ENCODE measurements at places on chromosomes 1 and 21.

DNA sequence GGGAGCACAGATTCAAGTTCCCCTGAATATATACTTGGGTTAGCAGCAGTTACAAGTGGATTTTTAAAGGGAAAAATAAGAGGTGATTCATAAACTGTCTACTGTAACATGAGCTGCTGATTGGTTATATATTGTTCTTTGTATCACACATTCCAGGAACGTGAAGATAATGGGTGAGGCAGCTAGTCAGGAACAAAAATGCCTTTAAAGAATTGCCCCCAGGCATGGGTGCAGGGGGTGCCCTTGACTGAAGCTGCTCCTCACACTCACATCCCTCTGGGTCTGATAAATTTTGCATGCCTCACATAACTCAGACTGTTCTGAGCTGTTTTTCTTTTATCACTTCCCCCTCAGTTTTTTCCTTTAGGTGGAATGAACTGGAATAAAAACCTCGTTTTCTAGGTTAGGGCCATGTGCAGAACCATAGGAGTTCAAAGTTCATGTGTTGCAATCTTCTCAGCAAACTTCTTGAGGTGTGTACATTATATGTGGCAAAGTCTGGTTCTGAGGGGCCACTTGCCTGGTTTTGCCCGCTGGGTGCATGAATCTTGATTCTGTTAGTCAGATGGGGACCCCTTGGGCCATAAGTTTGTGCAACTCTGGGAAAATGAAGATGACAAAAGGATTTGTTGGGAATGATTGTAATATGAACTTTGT lies 21.1 kb downstream of the TBX19 start:
- DNase-seq = no peak

DNA sequence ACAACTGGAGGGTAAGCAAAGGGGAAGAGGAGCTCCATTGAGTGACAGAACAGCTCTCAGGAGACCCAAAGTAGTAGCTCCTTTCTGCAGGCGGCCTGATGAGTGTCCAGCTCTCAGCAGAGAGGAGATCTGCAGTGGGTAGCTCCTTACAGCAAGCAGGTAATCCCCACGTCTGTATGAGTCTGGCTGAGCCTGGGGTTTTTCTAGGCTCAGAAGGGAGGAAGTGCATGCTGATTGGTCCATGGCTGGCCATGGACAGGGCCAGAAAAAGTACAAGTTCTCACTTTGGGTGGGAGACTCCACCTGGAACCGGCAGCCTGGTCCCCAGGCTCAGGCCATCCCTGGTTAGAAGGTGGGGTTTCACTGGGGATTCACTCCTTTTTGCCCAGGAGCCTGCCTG lies 50.9 kb upstream of the SCYL3 start:
- DNase-seq = no peak

DNA sequence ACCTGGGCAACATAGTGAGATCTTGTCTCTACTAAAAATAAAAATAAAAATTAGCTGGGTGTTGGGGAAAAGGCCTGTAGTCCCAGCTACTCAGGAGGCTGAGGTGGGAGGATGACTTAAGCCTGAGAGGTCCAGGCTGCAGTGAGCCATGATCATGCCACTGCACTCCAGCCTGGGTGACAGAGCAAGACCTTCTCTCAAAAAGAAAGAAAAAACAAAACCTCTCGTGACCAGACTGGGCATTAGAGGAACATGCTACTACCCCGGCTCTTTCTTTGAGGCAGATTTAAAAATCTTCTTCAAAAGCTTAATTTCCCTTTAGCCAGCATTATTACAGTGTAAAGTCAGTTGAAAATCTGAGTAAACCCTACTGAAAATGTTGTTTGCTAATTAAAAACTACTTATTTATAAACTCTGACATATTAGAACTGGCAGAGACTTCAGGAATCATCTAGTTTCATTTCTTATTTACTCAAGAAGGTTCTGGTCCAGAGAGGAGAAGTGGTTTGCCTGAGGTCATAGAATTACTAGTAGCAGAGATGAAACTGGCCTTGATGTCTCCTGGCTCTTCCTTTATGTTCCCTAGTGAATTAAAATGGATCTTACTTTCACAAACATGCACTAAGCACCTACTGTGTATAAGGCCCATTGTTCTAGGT lies 11.6 kb upstream of the ELAVL4 start:
- DNase-seq = no peak

DNA sequence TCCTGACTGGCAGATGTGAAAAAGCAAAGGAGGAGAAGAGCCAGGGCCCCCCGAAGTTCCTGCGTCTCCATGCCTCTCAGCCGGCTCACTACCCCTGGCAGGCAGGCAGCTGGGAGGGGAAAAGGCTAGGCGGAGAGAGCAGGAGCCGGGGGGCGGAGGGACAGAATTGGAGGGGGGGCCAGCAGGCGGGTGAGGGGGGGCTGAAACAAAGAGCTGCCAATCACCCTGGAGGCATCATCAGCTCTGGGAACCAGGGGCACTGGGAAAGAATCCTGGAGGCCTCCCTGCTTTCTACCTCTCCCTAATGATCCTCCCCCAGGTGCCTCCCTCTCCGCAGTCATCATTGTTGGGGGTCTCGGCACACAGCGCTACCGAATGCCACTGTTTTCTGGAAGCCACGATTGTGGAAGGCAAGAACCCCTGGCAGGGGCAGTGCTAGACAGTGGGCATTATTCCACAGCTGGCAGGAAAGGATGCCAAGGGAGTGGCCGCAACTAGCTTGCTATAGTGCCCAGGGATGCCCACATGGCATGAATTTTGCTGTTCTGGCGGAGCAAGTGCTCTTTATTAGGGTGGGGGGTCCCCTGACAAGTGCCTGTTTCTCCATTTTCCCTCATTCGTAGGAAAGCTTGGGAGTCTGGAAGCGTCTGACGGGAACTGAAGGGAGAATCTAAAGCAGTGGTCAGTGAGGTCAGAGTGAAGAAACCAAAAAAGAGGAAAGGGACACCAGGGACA lies at the start of gene THBS3:
THBS3 (minus strand) TSS at position 92 of the 735 bp plus-strand sequence; CDS start at position 71, 21 bp downstream.
- DNase-seq = no peak

DNA sequence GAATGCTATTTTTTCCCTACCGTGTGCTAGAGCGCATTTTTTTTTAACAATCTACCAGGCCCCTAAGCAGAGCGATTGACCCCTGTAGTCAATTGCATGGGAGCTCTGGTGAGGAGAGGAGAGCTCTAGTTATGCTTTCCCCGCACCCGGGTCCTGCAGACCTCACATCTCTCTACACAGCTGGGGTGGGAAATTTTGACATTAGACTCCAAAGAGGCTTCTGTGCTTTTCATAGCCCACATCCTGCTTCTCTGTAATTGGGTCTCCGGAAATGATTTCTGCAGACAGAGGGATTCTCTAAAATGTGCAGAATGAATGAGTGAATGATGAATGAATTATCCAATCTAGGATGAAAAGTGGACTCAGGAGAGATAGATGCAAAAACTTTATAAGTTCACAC lies 41.5 kb upstream of the DUSP10 start:
- no peak for DNase-seq

DNA sequence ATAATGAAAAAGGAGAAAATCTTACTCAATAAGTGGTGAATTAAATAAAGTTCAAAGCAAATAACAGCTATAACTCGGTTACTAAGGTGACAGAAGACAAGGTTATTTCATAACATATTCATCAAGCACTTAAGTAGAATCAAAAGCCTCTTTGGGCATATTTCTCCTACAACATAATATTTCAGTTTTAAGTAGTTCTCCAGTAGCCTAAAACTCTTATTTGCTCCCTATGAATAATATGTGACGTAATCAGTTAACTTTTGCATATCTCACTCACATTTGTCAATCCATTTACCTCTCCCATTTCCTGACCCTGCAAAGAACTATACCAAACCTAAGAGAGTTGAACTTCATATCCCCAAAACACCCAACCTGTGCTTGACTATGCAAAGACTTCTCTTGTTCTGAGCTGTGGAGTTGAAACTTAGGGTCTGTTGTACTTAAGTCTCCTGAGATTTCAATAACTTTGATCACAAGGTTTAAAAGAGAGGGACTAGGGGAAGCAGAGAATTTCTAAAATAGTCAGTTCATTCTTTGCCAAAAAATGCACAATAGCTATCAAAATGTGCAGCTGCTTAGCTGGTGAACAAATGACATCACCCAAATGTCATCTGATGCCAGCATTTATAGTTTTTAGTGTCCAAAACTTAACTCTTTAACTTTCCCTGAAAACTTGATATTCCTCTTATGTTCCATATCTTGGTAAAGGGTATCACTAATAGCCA lies 37.2 kb downstream of the TTLL7 start:
- no peak for DNase-seq

DNA sequence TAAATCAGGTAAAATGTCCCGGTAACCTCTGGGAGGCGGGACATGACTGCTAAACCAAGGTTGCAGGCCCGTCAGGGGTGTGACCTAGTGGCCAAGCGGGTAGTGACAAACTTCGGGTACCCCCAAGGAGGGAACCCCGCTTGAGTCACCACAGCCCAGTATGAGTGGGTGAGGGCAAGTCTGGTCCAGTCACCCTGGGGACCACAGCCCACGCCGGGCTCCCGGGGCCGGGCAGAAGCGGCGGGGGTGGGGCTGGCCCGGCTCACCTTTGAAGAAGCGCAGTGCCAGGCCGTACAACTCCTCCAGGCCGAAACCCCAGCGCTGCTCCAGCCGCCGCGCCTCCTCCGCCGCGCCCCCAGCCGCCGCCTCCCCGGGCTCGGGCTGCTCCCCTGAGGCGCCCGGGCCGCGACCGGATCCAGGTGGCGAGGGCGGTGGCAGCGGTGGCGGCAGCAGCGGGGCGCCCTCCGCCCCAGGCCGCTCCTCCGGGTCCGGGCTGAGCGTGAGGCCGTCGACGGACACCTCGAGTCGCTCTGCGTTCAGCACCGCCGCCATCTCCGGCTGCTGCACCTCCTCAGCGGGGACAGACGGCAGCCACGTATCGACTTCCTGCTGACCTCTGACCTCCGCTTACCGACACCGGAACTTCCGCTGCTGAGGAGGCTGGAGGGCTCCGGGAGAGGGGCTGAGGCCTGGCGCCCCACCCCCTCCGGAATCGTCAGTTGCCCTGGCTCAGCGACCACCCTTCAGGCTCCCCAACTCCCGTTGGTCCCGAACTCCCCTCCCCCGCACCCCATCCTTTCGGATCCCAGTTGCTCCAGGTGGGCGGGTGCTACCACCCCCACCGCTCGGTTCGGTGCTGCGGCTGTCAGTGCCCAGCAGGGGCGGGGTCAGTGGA lies at the start of gene ACBD3:
ACBD3 (minus strand) TSS at position 618 of the 895 bp plus-strand sequence; CDS start at position 552, 66 bp downstream.
- DNase-seq = peak; percentile 71

DNA sequence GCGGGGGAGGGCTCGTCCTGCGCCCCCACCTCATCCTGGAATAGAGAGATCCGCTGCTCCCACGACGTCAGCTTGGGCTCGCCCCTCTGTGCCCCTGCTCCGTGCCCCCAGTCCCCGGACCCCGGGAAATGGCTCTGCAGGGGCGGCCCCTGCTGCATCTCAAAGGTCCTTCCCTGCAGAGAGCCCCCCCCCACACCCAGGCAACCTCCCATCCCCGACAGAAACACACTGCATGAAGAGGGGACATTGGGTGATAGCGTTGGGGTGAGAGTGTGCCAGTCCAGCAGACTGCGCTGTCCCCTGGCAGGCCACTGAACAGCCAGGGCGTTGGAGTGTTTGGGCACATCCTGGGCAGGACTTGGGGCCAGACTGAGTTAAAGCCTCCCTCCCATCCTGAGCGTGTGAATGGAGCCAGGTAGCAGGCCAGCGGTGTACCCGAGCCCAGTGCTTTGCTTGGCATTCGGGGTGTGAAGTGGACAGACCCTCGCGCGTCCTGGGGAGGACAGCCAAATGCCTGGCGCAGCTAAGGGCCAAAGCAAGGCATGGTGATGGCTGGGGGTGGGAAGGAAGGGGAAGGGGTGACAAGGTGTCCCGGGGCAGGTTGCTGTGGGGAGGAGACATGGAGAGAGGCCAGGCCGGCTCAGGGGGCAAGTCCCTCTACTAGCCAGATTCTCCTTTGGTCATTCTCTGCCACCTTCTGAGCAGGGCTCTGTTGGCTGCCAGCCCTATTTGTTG lies 633 bp upstream of the ETNK2 start:
- no peak for DNase-seq

DNA sequence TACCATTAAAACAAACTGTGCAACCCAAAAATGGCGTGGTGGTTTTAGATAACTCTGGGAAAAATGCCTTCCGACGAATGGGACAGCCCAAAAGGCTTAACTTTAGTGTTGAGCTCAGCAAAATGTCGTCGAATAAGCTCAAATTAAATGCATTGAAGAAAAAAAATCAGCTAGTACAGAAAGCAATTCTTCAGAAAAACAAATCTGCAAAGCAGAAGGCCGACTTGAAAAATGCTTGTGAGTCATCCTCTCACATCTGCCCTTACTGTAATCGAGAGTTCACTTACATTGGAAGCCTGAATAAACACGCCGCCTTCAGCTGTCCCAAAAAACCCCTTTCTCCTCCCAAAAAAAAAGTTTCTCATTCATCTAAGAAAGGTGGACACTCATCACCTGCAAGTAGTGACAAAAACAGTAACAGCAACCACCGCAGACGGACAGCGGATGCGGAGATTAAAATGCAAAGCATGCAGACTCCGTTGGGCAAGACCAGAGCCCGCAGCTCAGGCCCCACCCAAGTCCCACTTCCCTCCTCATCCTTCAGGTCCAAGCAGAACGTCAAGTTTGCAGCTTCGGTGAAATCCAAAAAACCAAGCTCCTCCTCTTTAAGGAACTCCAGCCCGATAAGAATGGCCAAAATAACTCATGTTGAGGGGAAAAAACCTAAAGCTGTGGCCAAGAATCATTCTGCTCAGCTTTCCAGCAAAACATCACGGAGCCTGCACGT lies 82.1 kb downstream of the PRDM2 start:
- DNase-seq = no peak

DNA sequence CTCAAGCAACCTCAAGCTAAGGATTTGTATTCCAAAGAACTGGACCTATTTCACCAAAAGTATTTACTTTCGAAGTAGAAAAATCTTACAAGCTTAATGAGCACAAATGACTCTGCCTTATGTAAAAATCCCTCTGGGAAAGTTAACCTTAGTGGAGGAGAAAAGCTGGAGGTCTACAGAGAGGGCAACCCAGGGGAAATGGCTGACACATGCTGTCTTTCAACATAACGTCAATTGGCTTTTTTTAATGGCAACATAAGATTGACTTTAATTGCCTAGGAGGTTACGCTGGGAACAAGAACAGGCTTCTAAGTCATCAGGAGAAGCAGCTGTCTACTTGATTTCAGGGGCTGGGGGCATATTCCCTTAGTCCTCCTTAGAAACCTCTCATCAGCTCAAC lies 52.3 kb downstream of the UTP25 start:
- DNase-seq = no peak

- DNase-seq = no peak
These were observed 2.0 kb downstream of the HNRNPU start for GRCh38 chr1:244862354-244862698.

DNA sequence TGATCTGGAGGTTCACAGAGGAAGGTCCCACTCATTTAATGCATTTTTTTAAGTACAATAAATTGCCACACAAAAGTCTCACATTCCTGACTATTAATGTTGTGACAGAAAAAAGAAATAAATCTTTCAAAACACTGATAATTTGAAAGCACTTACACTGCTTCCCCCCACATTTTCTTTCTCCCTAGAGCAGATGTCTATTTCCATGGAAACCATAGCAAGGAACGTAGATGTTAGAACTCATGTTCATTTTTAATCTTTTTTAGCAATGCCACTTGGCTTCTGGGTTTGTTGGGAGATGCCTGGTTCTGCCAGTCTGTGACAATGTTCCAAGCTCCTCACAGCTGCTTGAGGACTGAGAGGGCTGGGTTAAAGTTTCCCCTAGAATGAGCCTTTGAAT lies 1.9 kb upstream of the STMN1 start:
- DNase-seq = no peak

Data from stimulated activated CD8-positive, alpha-beta memory T cell treated with anti-CD3 and anti-CD28 coated beads, Interleukin-12 subunit alpha, Interleukin-12 subunit beta, amount 100 ng/mL, for 1 hour (primary cell).